ENCODE measurements at places on chromosomes 12 and 14.

DNA sequence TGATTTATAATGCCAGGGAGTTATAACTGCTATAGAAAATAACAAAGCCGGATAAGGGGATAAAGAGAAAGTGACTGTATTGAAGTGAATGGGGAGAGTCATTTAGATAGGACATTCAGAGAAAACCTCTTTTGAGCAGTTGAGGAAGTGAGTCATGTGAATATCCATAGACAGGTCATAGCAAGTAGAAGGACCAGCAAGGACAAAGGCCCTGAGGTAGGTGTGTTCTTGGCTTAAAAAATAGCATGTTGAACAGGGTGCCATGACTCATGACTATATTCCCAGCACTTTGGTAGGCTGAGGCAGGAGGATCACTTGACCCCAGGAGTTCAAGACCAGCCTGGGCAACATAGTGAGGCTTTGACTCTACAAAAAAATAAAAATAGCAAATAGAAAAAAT, 51.5 kb upstream of the RAP1B start:
- no peak for DNase-seq

- DNase-seq = no peak
Measured at GRCh38 chr12:114744691-114745090, 60.7 kb upstream of the TBX3 start.

DNA sequence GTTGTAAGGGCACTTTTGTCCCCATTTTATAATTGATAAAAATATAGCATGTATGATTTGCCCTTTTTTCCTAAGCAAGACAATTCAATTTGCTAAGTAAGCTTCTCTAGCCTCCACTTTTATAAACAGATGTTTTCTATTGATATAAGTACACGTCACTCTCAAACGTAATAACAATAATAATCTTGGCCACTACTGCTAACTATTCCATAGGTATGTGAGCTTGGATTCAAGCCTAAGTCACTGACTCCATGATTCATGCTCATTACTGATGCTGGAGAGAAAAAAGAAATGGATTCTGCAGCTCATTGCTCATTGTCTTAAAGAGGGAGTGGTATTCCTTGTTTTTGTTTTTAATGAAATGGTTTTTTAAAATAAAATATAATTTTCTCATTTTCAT, 661.0 kb downstream of the GALC start:
- no peak for DNase-seq

DNA sequence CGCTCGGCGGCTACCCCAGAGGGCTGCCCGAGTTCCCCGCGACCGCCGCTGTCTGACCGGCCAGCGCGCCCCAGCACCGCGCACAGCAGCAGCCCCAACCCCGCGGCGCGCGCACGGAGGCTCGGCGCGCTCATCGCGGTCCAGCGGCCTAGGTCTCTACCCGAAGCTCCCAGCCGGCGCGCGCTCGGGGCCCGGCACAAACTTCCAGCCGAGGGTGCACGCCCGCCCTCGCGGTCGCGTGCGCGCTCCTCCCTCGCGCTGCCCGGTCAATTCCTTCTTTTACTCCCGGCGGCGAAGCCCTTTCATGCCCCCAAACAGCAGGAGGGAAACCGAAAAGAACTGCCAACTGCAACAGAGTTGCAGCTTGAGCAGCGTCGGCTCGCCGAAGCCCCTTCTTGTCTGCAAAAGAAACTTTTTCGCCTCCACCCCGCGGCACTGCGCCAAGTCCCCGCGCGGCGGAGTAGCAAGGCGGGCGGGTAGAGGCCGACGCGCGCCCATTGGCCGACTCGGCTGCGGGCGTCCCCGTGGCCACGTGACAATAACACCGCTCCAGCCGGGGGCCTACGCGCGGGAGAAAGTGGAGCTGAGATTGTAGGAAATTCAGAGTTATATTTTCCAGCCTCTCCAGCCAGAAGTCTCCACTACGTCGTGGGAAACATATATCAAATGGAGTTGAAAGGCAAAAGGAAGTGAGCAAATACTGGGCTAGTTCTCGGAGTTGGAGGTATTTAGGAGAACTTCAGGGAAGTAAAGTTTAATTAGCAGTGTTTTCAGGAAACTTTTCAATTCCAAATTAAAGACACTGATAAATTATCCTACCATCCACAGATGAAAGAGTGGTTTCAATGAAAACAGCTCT, at the start of gene LRIG3:
LRIG3 (minus strand) TSS at position 403 of the 859 bp plus-strand sequence; CDS start at position 134, 269 bp downstream.
- DNase-seq = no peak

GRCh38 chr12:17503742-17504141, 586.3 kb downstream of the RERGL start:
- DNase-seq = no peak

DNA sequence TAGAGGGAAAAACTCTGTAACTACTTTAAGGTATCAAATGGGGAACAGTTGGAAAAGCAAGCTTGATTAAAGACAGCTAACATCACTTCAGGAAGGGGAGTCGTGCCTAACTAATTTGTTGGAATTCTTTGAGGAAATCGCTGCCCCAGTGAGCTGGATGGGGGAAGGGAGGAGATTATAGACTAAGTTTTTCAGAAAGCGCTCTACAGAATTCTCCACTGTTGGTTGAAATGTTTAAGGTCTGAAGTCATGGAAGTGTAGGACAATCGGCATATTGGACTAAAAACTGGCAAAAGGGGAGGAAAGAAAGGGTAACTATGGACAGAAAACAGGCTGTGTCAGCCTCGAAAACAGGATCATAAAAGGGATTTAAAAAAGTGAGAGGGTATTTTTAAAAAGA, 229.9 kb upstream of the HMGA2 start:
- no peak for DNase-seq

- no peak for DNase-seq
Measured at GRCh38 chr12:113658006-113658655, 186.5 kb upstream of the LHX5 start.

- DNase-seq = no peak
Measured at GRCh38 chr12:19246933-19247332, 117.4 kb downstream of the PLEKHA5 start.

DNA sequence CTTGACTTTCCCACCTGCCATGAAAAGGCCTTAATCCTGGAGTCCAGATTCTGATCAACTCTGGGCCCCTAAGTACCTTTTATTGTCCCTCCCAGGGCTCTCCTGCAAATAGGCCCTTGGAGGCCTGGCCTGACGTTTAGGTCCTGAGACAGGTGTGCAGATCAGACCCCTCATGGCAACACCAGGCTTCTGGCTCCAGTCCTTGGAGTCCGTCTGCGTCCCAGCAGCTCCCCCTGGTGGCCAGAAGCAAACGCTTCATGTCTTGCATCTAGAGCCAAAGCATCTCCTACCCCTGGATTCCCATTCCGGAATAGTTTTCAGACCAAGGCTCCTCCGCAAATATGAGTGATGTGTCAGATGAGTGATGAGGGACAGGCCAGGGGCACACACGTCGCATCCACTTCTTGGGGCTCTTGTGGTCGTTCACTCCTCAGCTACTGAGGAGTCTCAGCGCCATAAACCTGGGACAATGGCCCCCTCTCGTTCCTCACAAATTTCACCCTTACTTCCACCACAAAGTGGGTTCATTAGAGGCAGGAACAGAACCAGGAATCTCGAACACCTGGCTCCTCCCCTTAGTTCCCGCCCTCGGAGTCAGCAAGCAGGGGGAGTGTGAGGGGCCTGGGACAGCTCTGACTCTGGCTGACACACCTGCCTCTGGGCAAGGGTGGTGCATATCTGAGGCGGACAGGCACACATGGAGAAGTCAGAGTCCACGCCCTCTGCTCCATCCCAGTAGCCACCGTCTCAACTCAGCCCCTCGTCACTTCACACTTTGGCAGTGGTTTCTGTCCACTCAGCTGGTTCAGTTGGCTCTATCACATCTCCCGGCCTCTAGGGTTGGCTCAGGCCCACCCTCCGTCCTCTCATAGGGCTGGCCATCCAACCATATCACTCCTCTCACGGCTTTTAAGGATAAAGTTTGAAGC, 77.9 kb upstream of the PWP1 start:
- peak; percentile 56 for DNase-seq

- DNase-seq = no peak
Measured at GRCh38 chr14:73180385-73180805, 44.1 kb downstream of the PSEN1 start.

GRCh38 chr14:60232185-60232584, 16.8 kb upstream of the PPM1A start:
- DNase-seq = no peak

DNA sequence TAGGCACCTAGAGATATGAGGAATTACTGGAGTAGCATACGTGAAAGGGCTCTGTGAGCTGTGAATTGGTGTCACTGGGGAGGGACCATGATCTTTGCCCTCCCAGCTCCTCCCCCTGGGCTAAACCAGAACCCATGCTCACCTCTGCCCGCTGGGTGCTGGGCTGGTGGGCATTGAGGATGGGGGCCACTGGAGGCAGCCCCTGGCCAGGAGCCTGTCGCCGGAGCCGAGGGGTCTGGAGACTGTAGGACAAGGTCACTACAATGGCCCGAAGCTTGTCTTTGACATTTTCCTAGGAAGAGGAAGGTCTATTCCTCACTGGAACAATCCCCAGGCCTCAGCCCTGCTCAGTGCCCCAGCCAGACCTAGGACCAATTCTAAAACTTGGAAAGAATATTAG, 11.6 kb downstream of the ITGA7 start:
- DNase-seq = no peak

GRCh38 chr14:68862954-68863594, 70.2 kb upstream of the ZFP36L1 start:
- peak; percentile 41 for DNase-seq

DNA sequence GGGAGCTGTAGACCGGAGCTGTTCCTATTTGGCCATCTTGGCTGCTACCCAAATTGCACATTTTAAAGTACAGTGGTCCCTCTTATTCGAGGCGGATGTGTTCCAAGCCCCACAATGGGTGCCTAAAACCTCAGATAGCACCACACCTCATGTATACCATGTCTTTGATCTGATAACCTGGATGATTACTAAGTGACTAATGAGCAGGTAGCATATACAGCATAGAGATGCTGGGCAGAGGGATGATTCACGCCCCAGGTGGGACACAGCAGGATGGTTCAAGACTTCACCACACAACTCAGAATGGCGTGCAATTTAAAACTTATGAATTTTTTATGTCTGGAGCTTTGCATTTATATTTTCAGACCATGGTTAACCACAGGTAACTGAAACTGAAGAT, 255.0 kb downstream of the AKAP6 start:
- no peak for DNase-seq

- no peak for DNase-seq
Measured at GRCh38 chr12:113184098-113184899, 979 bp downstream of the DDX54 start.

DNA sequence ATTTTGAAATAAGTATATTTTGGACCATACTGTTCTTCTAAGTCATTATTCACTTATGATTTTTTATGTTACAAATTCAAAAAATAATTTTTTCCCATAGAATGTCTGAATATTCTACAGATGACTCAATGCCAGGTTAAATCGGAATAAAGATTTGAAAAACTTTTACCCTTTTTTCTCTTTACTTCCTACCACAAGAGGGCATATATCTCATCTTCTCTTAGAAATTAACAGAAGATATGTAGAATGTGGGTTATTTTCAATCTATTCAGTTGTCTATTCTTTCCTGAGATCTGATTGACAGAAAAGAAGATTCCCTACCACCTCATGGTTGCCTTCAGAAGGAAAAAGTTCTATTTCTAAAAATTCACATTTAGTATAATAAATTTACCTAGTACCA, 53.0 kb upstream of the KITLG start:
- DNase-seq = no peak

- no peak for DNase-seq
Measured at GRCh38 chr12:109591041-109591440, 17.4 kb downstream of the MVK start.

- no peak for DNase-seq
Measured at GRCh38 chr12:15852383-15852782, 29.8 kb upstream of the STRAP start.

- DNase-seq = no peak
Measured at GRCh38 chr12:120462099-120462640, 7.4 kb downstream of the SRSF9 start.

DNA sequence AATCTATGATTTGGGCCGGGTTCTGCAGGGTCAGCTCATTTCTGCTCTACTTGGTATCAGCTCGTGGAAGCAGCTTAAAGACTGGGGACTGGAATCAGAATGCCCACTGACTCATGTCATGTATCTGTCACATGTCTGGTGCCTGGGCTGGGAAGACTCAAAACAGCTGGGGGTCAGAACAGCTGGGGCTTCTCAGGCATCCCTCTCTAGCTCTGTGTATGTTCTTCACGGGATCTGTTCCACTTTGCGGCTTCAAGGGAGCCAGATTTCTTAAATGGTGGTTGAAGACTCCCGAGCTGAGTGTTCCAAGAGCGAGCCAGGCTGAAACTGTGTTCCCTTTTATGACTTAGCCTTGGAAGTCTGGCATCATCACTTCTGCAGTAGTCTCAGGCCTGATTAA, 11.9 kb downstream of the AEBP2 start:
- no peak for DNase-seq

GRCh38 chr12:67319936-67320335, 50.8 kb downstream of the CAND1 start:
- DNase-seq = no peak

GRCh38 chr14:62451221-62451620, 594.0 kb downstream of the KCNH5 start:
- no peak for DNase-seq

DNA sequence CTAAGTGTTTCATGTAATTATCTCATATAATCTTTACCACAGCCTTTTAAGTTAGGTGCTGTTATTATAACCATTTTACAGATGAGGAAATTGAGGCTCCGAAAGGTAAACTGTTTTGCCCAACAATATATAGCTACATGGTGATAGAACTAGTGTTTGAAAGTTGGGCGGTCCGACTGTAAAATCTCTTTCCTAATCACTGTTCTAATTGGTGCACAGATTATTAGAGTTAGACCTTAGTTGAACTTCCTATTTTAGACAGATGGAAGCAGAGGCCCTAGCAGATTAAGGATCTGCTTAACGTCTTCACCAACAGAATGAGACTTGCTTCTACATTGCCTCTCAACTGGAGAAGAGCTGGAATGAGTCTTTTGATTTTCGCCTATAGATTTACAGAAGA, 30.0 kb upstream of the DUSP6 start:
- no peak for DNase-seq

DNA sequence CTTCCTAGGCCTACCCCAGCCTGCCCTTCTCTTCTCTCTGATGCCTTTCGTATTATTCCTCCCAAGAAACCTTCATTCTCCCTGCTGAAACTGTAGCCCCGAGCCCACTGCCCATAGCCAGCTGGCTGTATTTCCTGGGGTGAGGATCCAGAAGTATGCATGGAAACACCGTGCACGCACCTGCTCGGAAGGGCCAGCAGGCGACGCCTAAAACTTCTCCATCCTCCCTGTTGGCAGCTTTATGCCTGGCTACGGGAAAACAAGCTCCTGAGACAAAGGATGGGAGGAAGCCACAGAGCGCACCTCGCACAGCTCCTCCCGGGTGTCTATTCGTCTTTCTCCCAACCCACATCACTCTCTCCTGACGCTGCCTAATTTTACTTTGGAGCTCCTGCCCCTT, 69.0 kb upstream of the CAPRIN2 start:
- no peak for DNase-seq

- DNase-seq = no peak
Measured at GRCh38 chr14:64196814-64197411, 97.3 kb downstream of the ESR2 start.

DNA sequence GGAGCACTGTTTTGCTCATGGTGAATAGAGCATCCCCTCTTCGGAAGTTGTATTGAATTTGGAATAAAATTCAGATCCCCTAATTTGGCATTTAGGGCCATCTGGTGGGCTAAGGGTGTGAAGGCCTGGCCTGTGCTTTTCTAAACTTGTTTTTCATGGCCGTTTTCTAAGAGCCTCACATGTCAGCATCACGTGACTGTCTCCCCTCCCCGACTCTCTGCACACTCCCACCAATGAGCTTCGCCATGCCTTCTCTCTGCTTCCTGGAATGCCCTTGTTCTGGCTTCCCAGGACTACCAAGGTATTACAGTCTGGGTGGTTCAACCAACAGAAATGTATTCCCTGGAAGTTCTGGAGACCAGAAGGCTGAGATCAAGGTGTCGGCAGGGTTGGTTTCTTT, 85.3 kb downstream of the PRIMA1 start:
- no peak for DNase-seq

Data from stimulated activated CD4-positive, alpha-beta T cell treated with anti-CD3 and anti-CD28 coated beads, TNF-alpha, amount 100 ng/mL, for 4 hours (primary cell).